ENCODE measurements at places on chromosomes 3 and 15. TPM values are rescaled to one million over a fixed set of nuclear protein-coding genes. Genes with fewer than 3 reads are reported as not detected.

The ASB14 gene
- total RNA-seq = 2.8 TPM

The TIMP4 gene
- total RNA-seq = 15.9 TPM

The OCA2 gene
- total RNA-seq = 0.16 TPM

The ZNF660 gene
- 0.20 TPM for total RNA-seq

The A4GNT gene
- not detected for total RNA-seq

The ULK3 gene
- total RNA-seq = 56.5 TPM

The CSPG5 gene
- total RNA-seq = 0.39 TPM

The ARGFX gene
- total RNA-seq = not detected

The GALNT15 gene
- total RNA-seq = 57.6 TPM

The ITIH1 gene
- total RNA-seq = not detected

The RPN1 gene
- 208 TPM for total RNA-seq

The DAZL gene
- not detected for total RNA-seq

The TMOD2 gene
- 2.6 TPM for total RNA-seq

The PIGB gene
- total RNA-seq = 1.2 TPM

The GATA2 gene
- 12.6 TPM for total RNA-seq

The PLA2G4B gene
- not detected for total RNA-seq

The CMTM7 gene
- 1.2 TPM for total RNA-seq

The THAP10 gene
- 2.3 TPM for total RNA-seq

The ACKR4 gene
- total RNA-seq = not detected

The CCRL2 gene
- 2.4 TPM for total RNA-seq

The RAB6B gene
- total RNA-seq = 1.1 TPM
